Forelimb muscle (tissue), 1 donor: ENCODE measurements at places on chromosomes 4 and X. TPM values are rescaled to one million over a fixed set of nuclear protein-coding genes. Genes with fewer than 3 reads are reported as not detected.

DNA sequence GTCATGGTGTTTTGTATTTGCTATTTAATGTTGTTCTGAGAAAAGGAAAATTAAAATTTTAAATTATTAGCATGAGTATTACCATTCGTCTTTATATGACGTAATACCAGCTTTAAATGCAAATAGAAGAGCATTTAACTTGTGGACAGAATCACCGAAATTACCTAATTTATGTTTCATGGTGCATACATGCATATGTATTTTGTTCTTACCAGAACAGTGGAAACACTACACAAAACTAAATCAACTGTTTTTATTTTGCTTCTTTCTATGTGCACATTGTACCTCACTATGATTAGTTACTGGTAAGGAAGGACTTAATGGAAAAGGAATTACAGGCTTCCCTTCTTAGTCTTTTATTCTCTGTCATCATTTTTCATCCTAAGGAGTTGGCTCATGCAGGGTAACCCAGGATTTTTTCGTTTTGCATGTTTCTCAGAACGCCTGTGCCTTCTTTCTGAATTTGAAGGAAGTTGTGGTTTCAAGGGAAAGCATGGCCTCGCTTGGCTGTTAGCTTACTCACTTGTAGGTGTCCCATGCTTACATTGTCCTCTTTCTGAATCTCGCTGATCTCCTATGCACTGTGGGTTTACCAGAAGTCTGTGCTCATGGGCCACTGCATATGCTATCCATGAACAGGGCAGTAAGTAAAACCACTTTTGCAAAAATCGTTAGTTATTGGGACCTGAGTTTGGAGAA, 300.0 kb upstream of the PUDP start:
- no peak for DNase-seq

GRCh38 chr4:38891051-38891983, 23.7 kb downstream of the FAM114A1 start:
- no peak for DNase-seq

GRCh38 chr4:133483600-133484246, 334.6 kb downstream of the PCDH10 start:
- DNase-seq = no peak

DNA sequence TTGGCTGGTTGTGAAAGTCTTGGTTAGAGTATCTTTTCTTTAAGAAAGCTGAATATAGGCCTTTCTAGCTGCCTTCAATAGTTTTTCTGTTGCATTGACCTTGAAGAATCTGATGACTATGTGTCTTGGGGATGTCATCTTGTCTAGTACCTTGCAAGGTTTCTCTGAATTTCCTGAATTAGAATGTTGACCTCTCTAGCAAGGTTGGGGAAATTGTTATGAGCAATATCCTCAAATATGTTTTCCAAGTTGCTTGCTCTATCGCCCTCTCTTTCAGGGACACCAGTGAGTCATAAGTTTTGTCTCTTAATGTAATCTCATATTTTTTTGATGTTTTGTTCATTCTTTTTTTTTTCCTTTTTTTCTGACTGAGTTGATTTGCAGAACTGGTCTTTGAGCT, 194.7 kb downstream of the RAB28 start:
- no peak for DNase-seq

- no peak for DNase-seq
Measured at GRCh38 chrX:10636337-10636736, 16.0 kb upstream of the MID1 start.

DNA sequence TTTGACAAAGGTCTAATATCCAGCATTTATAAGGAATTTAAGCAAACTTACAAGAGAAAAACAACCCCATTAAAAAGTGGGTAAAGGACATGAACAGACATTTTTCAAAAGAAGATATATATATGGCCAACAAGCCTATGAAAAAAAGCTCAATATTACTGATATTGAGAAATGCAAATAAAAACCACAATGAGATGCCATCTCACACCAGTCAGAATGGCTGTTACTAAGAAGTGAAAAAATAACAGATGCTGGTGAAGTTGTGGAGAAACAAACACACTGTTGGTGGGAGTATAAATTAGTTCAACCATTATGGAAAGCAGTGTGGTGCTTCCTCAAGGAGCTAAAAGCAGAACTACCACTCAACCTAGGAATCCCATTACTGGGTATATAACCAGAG, 91.6 kb upstream of the EFHC2 start:
- DNase-seq = no peak

GRCh38 chr4:164484551-164484950, 269.4 kb upstream of the SMIM31 start:
- DNase-seq = peak; percentile 75

DNA sequence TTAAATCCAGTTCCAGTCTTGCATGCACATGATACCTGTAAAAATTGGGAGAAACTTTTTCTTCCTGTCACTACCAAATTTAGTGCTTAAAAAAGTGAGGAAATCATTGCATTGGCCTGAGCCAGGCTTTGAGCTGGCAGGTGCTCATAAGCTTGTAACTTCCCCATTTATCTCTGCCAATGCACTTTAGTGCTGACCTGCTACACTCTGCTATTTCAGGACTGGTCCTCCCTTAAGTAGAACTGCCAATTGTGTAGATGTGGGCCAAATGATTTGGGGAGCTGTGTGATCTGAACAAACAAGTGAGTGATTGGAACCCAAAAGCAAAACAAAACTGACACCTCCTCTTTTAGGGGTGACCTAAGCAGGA, 51.8 kb downstream of the ZNF827 start:
- DNase-seq = no peak

GRCh38 chr4:171582961-171583581, 230.1 kb upstream of the GALNTL6 start:
- no peak for DNase-seq

- DNase-seq = no peak
Measured at GRCh38 chr4:4709736-4710135, 149.7 kb upstream of the MSX1 start.

DNA sequence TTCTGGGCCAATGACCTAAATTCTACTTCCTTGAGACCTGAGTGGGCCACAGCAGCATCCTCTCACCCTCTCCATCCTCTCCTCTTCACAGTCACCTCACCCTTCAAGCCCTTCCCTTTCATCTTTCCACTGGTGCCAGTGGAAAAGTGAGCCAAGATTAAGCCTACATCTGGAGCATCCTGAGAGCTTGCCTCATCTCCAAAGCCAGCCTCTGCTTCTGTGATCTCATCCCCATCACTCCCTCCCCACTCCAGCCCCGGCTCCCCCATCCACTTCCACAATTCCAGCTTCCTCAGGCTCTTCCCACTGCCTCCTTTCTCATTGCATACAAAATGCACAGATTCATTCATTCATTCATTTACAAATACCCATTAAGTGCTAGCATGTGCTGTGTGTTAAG, 10.1 kb upstream of the RASL11B start:
- DNase-seq = no peak

DNA sequence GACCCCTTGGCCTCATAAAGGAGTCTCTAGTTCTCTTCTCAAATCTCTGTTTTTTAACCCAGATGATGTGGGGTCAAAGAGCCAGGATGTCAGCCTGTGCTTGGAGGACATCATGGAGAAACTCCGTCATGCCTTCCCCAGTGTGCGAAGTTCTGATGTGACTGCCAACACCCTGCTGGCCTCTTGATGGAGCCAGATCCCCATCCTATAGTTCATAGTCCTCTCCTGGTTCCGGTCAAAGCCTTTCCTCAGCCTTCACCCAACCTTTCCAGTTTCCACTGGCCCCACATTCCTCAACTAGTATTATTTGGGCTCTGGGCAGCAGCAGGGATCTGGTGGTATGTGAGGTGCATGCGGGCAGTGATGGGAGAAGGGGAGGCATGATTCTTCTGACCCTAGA, 30.7 kb downstream of the TAF7L start:
- DNase-seq = no peak

DNA sequence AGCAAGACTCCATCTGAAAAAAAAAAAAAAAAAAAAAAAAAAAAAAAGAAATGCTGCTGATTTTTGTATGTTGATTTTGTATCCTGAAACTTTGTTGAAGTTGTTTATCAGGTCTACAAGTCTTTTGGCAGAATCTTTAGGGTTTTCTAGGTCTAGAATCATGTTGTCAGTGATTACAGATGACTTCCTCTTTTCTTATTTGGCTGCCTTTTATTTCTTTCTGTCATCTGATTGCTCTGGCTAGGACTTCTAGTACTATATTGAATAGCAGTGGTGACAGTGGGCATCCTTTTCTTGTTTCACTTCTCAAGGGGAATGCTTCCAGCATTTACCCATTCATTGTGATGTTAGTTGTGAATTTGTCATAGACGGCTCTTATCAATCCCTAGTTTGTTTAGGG, 334.4 kb downstream of the SPRY1 start:
- DNase-seq = no peak

DNA sequence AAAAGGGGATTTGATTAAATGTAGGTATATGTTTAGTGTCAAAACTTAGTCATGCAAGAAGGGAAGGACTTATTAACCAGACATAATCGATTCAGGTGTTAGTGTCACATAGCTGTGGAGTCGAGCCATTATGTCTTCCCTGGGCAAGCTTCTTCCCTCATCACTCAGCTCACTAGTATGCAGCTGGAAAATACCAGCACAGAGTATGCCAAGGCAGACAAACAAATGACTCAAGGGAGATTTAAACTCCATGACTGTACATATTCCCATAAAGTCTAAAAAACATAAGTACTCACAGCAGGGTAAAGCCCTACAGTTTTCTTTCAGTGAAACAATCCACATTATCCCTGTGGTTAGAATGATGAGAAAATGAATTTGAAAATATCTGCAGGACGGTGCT, 304.5 kb downstream of the CBLL2 start:
- no peak for DNase-seq

DNA sequence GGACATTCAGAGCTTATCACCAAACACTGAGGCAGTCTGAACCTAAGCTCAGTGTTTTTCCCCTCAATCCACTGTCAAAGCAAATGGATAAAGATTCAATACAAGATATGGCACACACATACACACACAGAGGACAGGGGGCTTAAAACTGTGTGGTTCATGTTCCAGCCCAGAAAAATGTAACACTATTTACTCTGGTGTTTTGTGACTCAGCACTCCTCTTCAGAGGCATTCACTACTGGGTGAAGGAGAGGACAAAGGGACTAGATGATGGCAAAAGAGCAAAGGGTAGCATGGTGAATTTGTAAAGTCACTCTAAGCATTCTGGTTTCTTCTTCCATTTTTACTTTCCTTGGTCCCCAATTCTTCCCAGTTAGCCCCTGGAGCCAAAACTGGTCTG, 120.3 kb downstream of the ARHGEF9 start:
- no peak for DNase-seq

DNA sequence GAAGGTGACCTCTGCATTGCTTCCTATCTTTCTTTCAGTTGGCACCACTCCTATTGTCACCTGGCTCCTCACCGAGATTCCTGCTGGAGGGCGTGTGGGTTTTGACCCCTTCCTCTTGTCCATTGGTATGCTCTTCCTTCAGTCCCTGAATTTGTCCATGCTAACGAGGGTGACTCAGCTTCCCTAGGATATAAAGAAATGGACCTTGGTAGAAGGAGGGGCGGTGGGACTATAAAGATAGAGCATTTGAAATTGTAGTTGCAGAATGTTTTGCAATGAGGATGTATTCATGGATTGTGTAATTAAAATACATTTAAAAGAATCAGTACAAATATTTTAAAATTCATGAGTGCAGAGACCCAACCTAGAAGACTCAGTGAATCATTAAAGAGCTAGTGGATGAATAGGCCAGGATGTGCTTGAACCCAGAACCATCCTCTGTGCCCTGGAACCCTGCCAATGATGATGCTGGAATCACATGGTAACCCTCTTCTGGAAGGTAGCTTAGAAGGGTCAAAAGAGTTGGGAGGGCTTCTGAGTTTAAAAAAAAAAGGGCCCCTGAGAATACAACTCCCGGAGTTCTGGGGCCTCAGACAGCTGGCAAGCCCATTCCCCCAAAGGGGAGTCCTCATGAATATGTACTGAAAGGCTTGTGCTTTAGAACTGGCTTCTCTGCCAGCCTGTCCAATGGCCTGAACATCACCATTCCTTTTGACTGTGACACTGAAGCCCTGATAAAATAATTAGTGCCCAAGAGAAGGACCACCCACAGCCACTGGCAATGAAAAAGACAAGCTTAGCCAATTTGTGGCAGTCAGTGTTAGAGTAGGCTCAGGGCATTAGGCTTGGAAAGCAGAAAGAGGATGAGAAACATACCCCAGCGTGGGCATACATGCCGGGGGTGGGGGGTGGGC, 8.0 kb downstream of the XPNPEP2 start:
- no peak for DNase-seq

DNA sequence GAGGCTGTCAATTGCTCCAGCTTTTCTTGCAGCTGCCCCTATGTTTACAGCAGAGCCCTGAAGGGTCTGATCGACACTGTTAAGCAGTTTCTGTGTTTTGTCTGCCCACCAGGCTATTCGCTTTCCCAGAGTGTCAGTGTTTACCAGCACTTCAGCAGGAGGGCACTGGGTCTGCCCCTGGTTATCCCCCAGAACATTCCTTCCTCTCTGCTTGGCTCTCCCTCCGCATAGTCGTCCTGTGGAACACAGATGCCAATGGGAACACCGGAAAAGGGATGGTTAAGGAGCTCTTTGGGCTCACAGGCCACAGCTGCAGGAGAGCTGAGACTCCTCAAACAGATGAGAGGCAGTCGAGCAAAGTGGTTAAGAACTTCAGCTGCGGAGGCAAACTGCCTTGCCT, 71.3 kb upstream of the FBXW7 start:
- no peak for DNase-seq

DNA sequence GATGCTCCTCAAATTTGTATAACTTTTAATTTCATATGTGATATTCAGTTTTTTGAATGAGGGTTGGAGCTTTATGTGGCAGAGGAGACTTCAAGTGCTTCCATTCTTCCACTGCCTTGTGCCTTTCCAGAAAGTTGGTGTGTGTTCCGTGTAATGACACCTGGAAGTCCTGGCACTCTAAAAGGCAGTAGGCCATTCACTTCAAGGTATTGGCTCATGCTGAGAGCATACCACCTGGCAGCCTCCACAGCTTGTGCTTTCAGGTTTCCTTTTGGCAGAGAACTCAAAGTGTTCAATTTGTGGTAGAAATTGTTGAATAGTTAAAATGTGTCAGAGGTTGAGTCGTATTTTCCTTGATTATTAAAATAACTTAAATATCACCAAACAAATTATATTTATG, 49.6 kb downstream of the GRIA2 start:
- no peak for DNase-seq

- no peak for DNase-seq
Measured at GRCh38 chrX:35276115-35276514, 333.5 kb downstream of the FAM47B start.

GRCh38 chrX:67749536-67749935, 205.7 kb downstream of the AR start:
- DNase-seq = no peak

- DNase-seq = no peak
Measured at GRCh38 chr4:174490451-174490961, 31.8 kb downstream of the HPGD start.

- no peak for DNase-seq
Measured at GRCh38 chr4:173528378-173529321, 1.4 kb downstream of the HAND2 start.

GRCh38 chrX:129934952-129935351, 29.0 kb downstream of the UTP14A start:
- no peak for DNase-seq

- DNase-seq = no peak
Measured at GRCh38 chr4:167049257-167049656, 185.0 kb downstream of the SPOCK3 start.

GRCh38 chr4:80196922-80197573, at the start of gene PRDM8:
Gene PRDM8, plus strand, starts transcription at chr4:80197503. Its CDS starts 2,578 bp downstream, at chr4:80200081.
- DNase-seq = no peak

GRCh38 chrX:84165711-84166110, 22.3 kb downstream of the RPS6KA6 start:
- no peak for DNase-seq

DSPP gene
- polyA plus RNA-seq = 0.04 TPM

MAGEE1 gene
- 2.6 TPM for polyA plus RNA-seq

SMIM20 gene
- polyA plus RNA-seq = 43.2 TPM

DLG3 gene
- polyA plus RNA-seq = 4.9 TPM

FAM3A gene
- 25.5 TPM for polyA plus RNA-seq
